ENCODE measurements at places on chromosomes 2 and 18. TPM values are rescaled to one million over a fixed set of nuclear protein-coding genes. Genes with fewer than 3 reads are reported as not detected.

DNA sequence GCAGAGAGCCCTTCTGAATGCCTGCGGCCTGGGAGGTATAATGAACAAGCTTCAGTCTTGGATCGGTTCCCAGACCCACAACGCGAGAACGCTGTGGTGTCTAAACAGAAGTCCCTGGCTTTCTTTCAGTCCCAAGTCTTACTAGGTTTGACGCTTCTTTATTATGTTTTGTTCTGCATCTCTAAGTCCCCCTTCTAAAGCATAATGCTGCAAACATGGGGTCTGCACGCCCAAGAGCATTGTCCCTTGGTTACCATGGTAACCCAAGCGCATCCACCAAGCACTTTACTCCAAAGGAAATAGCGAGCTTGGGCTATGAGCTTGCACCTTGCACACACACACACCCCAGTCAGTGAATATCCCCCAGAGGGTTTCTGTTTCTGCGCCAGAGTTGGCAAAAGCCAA, 193.7 kb downstream of the INO80D start:
- no peak for DNase-seq

DNA sequence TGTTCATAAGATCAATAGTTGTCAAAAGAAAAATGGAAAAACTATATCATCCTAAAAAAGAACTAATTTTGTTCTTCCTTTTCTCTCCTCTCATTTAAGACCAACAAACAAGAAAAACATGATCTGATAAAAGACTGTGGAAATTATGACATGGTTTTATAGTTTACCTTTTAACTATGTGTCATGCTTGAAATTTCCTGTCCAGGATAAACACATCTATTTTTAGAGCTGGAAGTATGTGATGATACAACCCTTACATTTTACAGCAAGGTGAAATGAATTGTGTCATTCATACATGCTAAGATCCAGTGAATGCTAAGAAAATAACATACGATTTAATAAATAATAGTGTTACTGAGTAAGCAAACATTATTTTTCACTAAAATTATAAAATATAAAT, 89.9 kb downstream of the GULP1 start:
- DNase-seq: no peak

DNA sequence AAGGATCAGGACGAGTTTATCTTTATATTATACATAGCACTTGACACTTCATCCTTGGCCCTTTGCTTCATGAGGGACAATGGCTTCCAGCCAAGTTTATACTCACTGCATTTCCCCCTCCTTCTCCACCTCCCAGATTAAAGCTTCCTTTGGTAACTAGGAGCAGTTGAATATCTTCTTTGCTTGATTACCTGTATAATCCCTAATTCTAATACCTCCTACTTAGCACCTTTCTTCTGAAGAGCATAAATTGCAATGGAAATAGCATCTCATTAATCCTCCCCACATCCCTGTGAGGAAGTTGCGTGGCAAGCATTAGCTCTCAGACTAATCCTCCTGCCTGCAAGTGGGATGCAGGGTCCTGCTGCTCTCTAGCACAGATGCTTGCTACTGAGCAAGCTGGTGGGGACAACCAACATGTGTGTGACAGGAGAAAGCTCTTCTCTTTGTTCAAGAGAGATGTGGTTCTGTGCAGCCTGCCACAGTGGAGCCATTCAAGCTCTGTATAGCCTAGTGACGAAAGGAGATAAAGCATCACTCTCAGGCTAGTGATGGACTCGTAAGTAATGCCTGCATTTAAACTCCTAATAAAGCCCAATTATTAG, 19.1 kb downstream of the KLHL14 start:
- no peak for DNase-seq

DNA sequence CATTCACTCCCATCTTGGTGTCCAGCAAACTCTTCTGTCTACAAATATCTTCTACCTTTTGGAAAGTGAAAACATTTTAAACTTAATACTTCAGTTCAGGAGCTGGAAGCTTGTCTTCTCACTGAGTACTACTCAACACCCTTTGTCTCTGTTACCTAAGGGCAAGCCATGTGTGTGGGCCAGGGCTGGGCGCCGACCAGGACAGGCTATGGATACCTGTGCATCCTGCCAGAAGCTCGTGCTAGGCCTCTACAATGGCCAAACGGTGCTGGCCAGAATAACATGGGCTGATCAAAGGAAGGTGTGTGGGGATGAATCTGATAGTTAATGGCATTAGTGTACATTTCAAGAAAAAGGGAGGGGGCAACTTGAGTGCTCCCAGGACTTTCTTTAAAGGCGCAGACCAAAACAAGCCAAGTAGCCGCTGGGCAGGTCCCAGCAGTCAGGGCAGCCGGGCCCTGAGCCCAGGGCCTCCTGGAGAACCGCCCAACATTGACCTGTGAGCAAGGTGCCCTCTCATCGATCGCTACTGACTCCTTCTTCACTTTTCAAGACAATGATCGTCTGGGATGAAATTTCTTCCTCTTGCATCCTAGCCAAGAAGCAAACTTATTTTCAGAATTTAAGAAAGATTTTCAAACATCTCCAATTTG, 29.0 kb upstream of the ID2 start:
- no peak for DNase-seq

- no peak for DNase-seq
These were observed 10.1 kb upstream of the CCDC138 start for GRCh38 chr2:108776475-108776874.

DNA sequence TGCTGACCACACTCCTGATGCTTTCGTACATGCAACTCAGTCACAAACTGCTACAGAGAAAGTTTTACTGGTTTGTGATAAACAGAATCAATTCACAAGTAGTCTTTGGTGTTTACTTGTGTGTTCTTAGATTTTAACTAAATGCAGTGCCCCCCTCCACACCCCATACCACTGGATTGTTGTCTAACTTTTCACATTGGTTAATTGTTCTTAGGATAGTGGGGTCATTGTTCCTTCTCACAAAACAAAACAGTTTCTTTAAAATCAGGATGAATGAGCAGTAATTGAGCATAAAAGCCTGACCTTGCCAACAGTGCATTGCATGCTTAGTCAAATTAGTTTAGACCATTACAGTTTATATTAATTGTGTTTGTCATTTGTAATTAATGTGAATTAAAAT, 14.1 kb upstream of the PNPT1 start:
- DNase-seq: no peak

- no peak for DNase-seq
These were observed 44.2 kb downstream of the DPYSL5 start for GRCh38 chr2:26892133-26892532.

- no peak for DNase-seq
These were observed 94.6 kb downstream of the PTH2R start for GRCh38 chr2:208501206-208501605.

GRCh38 chr2:220278022-220278421, 650.6 kb downstream of the SLC4A3 start:
- no peak for DNase-seq

The C1GALT1C1L gene
- total RNA-seq: not detected

DNA sequence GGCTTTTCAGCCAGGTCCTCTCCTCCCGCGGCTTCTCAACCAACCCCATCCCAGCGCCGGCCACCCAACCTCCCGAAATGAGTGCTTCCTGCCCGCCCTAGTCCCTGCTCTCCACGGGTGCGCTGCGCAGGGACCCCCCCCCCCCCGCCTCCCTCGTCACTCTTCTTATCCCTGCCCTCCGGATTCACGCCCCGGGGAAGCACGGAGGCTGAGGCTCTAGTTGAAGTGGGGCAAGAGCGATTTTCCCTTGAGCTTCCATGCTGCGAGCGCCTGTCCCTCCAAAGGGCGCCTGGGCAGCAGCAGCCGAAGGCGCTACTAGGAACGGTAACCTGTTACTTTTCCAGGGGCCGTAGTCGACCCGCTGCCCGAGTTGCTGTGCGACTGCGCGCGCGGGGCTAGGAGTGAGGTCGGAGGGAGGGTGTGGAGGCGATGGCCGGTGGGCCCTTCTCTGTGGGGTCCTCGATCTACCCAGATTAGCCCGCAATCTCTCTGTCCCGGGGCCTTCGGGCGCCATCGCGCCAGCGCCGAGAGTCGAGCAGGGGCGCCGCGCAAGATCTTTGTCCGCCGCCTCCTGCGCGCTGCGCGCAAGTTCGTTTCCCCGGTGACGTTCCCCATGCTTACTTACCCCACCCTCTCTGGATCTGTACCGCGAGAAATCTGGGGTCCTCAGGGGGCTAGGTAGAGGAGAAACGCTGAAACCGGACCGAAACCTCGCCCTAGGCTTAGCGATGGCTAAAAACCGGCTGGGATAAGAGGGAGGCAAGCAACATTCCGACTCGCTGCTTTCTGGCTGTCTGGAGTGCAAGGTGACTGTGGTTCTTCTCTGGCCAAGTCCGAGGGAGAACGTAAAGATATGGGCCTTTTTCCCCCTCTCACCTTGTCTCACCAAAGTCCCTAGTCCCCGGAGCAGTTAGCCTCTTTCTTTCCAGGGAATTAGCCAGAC, 677 bp downstream of the GAD1 start:
- DNase-seq: no peak

The MYO3B gene
- total RNA-seq: 0.05 TPM

The LIPG gene
- total RNA-seq: 0.15 TPM

DNA sequence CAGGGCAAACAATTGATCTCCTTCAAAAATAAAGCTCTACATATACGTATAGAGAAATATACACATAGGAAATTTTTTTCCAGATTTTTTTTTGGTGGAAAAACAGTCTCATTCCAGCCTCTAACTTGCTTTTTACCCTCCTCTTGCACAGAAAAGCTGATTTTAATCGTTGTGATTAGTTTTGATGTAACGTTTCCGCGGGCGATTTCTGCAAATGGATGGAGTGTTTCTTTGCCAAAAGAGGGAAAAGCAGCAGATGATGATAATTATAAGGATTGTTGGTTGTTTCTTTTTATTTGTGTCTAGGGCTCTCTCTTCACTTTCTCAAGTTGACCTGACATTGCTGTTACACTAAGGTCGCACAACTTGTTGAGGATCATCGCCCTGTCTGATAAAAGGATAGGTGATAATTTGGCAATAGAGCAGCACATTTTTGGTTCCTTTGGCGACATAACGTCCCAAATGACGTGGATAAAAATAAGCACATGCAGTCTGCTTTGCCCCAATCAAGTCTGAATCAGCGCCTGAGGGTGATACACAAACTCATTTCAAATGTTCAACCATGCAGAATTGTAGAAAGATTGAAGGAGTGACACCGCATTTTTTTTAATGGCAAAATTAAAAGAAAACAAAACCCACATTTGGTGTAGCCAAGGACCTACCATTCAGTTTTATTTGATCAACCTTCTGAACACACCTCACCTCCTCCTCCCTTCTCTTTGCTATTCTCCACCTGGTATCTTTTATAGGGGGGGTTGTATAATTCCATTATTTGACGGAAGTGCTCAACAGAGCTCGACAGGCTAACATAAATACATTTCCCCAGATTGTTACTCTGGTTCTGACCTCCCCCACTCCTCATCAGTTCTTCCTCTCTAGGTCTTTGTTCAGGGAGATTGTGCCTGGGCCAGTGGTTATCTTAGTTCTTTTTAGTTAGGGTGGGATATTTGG, 109.6 kb upstream of the KCTD1 start:
- no peak for DNase-seq

DNA sequence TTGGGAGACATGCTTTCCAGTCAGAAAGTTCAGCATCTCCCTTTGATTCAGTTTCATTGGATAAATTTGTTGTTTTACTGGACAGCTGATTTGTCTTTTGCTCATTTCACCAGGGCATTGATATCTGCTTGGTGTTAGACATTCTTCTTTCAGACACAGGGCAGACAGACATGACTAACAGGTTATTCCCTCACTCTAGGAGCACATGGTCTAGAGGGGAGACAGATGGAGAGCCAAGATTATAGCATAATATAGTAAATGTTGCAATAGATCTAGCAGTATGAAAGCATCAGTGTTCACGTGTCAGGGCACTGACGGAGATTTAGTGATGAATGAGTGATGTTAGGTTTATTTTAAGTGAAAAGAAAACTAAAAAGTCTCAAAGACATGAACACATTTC, 187.0 kb upstream of the CYRIA start:
- DNase-seq: no peak

The POTEC gene
- not detected for total RNA-seq

DNA sequence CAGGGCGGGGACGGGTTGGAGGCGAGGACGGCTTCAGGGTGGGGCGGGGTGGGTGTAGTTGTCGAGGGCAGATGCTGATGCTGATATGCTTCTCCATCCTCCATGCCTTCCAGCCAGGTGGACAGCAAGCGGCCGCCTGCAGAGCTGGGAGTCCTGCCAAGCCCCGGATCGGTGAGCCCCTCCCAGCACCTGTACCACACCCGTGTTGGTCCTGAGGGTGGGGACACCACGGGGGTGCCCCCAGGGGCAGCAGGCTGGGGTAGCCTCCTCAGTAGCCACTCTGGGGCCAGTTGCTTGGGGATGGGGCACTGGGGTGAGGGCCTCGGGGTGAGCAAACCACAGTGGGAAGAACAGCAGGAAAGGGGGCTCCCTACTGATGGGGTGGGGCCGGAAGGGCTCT, 2.6 kb downstream of the ANO7 start:
- DNase-seq: no peak

DNA sequence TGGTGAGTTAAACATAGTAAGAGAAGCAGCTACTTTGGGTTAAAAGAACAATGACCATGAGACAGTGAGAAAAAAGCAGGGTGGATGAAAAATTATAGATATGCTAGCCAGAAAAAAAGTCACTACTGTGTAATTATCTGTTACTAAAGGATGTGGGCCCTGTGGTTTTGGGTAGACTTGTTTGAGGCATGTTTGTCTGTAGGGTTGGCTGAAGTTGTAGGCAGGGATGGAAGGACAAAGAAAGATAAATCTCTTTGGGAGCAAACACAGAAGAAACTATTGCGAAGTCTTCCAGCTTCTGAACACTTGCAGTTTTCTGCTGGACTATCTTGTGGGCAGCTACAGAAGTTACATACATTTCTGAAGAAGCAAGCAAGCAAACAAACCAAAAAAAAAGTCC, 28.2 kb downstream of the RND3 start:
- DNase-seq: no peak

The CREG2 gene
- 0.52 TPM for total RNA-seq

DNA sequence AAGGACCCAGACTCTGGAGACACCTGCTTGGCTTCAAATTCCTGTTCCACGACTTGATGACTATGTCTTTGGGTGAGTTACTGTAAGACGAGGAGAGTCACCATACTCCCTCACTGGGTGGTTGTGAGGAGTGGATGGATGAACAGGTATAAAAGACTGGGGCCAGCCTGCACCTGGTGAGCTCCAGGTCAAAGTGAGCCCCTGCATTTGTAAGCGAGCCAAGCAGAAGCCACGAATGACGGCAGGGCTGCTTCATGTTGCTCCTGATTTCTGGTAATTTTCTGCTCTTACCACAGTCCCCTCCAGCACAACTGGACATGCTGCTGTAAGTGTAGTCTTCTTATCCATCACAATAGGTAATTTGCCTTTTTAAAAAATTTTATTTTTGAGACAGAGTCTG, 86.6 kb downstream of the POLR1A start:
- no peak for DNase-seq

- DNase-seq: no peak
These were observed 58.5 kb downstream of the FAM228A start for GRCh38 chr2:24233321-24233720.

The ANKRD36B gene
- 47.5 TPM for total RNA-seq

The PARD6G gene
- total RNA-seq: 0.15 TPM

DNA sequence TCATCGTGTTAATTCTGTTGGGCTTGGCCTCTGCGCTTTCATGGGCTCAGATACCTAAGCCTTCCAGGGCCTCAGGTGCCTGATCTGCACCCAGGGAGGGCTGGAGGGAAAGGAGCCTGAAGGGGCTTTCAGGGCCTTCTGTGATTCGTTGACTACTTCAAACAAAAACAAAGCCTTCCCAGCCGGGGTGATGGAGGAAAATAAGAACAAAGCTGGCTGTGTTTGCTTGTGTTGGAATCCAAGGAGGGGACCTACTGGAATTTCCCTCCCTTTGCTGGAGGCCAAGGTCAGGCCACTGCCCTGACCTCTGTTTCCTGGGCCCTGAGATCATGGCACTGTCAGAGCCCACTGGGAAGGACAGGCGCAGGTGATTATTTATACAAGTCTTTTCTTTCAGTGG, 135.3 kb downstream of the KLHL29 start:
- no peak for DNase-seq

The ELOA2 gene
- total RNA-seq: not detected

Data from activated CD4-positive, alpha-beta T cell treated with anti-CD3 and anti-CD28 coated beads, Interleukin-2, amount 10 ng/mL, durations not matched to agents 7 days and 5 days (primary cell).